Stimulated activated CD4-positive, alpha-beta T cell treated with anti-CD3 and anti-CD28 coated beads, Interleukin-4, amount 100 ng/mL, for 1 hour (primary cell): ENCODE measurements at places on chromosomes 4 and X.
A peak's percentile ranks its signal among the peaks of the same experiment; 100 is the strongest.

DNA sequence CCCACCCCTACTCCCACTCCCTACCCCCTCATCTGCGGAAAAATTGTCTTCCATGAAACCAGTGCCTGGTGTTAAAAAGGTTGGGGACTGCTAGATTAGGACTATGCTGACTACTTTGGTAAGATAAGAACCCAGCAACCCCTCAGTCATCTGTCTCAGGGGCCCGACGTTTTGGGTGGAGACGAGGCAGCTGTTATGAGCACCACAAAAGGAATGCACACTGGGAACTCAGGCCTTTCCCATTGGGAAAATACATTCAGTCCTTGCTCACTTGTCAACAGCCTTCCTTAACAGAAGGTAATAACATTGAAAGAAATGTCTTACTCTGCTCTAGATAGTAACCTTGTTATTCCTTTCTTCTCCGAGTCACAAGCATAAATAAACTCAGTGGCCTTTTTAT is 310.8 kb downstream of the AFF2 start:
- DNase-seq: no peak

GRCh38 chrX:28349888-28350287 is 237.4 kb upstream of the IL1RAPL1 start:
- DNase-seq: no peak

- no peak for DNase-seq
Measured at GRCh38 chrX:10485326-10485725, 135.1 kb downstream of the MID1 start.

- DNase-seq: no peak
Measured at GRCh38 chr4:129968366-129968765, 872.4 kb downstream of the C4orf33 start.

DNA sequence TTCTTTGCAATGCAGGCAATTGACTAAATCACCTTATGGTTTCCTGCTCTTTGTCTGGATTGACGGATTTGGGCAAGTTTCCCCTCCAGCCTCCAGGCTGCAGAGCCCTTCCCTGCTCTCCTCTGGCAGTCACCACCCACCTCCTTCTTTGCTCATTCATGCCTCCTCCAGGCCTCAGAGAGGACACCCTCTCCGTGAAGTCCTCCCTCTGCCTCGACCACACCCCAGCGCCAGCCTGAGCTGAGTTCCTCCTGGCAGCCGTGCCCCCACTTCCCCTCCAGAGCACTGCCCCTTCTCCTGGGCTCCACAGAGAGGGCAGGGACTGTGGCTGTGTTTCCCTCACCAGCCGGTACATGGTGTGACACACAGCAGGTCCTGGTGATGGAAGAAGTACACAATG is 53.7 kb downstream of the DCTD start:
- no peak for DNase-seq

DNA sequence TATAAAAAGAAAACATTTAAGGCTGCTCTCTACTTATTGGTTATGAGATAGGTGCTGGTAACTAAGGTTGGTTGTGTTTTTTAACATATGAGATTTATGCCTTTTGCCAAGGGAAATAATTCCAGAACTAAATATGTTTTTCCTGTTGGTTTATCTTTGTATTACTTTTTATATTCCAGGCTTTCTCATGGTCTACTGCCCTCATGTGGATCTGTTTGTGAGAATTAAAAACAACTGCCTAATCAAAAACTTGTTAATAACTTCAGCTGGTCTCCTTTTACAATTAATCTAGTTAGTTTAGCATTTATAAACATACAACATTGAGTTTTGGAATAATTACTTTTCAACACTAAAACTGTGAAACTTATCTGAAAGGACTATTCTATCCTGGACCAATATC is 1208.3 kb downstream of the ADGRL3 start:
- no peak for DNase-seq

DNA sequence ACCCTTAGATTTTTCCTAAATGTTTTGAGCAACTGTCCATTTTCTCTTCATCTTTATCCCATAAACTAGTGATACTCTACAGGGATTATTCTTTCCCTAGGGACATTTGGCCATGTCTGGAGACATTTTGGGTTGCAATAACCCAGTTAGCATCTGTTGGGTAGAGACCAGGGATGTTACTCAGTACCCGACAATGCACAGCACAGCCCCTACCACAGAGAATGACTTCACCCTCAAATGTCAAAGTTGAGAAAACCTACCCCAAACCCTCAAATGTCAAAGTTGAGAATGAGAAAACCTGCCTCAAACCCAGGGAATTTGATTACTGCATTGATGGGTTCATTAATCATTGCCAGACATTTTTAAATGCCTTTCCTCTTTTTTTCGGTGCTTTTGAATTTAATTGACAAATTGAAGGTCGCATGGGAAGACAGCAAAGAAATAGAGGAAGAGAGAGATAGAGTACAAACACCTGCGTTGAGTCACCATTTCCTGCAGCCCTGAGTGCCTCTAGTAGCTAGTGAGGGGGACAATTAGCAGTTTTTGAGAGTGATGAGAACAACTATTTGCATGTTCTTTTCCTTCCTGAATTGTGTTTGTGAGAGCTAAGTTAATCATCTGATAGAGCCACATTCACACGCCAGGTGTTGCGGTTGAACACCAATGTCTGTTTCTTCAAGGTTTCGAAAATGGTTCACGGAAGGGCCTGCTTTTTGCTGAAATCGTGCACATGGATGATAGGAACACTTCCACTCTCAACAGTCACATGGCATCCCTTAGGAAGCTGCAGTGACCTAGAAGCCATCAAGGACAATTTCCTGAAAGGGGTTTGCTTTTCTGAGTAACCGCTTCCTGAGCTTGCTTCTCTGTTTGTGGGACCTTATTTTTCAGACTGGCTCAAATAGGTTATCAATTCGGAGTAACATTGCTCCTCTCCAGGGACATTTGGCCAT is 203.9 kb upstream of the VCX3A start:
- DNase-seq: no peak

- DNase-seq: no peak
Measured at GRCh38 chr4:182788201-182788600, 129.0 kb downstream of the DCTD start.

DNA sequence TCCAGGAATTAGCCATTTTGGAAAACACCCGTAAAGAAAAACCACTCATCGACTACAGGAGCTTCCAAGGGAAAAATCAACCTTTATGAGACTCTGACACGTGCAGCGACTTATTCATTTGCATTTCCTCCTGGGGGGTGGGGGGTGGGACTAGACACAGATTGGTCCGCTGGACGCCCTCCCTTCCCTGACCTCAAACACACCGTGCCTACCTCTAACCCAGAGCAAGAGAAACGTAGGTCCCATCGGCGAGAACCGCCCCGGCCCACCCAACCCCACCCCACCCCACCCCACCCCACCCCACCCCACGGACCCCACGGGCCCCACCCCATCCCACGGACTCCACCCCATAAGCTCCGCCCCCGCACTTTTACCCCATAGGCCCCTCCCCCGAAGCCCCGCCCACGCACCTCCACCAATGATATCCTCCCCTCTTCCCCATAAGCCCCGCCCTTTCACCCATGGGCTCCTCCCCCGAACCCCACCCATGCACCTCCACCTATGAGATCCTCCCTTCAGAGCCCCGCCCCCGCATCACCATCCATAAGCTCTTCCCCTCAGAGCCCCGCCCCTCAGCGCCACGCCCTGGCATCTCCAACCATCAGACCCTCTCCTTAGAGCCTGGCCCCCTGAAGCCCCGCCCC is 1.1 kb downstream of the GTPBP6 start:
- no peak for DNase-seq

GRCh38 chr4:149166876-149167275 is 648.8 kb downstream of the IQCM start:
- no peak for DNase-seq

DNA sequence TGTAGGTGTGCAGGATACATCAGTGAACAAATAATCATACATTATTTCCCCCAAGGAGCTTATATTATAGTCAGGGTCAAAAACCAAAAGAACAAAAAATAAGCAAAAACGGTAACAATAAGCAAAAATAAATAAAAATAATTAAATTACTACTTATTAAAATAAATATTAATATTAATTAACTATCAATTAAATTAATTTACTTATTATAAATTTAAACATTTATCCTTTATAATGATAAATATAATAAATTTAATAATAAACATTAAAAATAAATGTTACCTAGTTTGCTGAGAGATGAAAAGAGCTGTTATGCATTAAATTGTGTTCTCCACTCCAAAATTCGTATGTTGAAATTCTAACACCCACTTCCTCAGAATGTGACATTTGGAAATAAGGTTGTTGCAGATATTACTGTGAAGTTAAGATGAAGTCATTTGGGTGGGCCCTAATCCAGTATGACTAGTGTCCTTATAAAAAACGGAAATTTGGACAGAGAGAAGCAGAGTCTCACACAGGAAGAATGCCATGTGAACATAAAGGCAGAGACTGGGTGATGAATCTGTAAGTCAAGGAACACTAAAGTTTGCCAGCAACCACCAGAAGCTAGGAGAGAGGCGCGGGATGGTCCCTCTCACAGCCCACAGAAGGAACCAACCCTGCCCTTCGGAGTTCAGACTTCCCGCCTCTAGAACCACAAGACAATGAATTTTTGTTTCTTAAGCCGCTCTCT is 67.2 kb upstream of the IBSP start:
- DNase-seq: no peak

- DNase-seq: no peak
Measured at GRCh38 chr4:73721435-73721834, 18.9 kb upstream of the CXCL8 start.

GRCh38 chr4:764405-765169 is 59.0 kb downstream of the PCGF3 start:
- no peak for DNase-seq

GRCh38 chr4:180840142-180840541 is 1403.1 kb upstream of the TENM3 start:
- no peak for DNase-seq

DNA sequence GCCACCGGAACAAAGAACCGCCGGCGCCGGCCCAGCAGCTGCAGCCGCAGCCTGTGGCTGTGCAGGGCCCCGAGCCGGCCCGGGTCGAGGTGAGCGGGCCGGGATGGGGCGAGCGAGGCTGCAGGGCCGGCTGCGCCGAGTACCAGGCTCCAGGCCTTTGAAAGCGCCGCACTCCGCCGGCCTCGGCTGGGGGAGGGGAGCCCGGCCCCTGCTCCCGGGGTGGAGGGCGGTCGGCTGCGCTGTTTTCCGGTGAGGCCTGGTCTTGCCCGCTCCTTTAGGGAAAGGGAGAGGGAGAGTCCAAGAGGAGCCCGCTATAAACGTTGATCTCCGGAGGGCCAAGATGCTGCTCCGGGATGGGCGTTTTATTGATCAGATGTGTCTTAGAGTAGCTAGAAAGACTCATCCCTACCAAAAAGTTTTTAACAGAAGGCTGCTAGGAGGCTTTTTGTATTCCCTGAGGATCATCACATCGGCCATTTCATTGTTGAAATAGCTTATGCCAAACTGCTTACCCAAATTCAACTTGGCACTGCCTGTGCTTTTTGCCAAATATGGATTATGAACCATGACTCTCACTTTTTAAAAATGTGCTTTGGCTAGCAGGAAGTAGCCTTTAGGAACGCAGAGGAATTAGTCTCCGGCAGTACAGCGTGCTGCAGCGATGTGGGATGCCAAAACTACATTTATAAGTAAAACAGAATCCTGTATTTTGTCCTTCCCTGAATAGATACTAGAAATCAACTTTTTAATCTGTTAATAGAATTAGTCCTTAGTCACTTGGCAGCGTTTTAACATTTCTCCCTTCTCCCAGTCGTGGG is 760 bp downstream of the TMEM165 start:
- peak; percentile 25 for DNase-seq

DNA sequence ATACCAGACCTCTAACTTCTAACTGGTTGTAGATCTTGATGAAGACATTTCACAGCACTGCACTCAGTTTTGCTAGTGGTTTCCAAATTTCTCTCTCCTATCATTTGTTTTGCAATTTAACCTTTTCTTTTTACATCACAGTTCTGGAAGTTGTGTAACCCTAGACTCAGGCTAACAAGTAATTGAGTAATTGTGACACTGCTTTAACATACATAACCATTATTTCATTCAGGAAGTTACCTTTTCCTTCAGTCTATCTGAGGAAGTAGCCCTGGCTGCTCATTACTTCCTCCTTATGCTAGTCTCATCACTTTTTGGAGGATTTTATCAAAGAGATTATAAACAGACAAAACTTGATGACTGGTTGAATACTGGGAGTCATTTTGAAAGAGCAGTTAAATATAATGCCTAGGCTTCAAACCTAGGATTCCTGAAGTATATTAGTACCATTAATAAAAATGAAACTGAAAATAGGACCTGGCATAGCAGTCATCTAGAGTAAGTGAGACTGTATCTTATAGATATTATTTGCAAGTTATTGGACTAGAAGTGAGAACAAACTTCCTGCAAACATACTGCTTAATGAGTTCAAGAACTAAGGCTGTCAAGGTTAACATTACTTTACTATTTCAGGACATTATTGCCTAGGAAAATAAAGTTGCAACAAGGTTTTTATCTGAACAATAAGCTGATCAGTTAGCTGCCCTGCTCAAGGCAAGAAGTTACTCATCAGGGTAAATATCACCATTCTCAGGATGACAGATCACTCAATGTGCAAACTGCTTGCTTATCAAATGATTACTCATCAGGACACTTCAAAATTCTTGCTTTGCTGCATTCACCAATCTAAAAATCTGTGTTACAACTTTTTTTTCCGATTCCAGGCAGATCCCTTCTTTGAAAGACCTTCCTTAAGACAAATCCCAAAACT is 25.6 kb upstream of the TEX13C start:
- no peak for DNase-seq

GRCh38 chr4:43242606-43243005 is 350.1 kb downstream of the GRXCR1 start:
- no peak for DNase-seq

GRCh38 chr4:154528869-154529268 is 21.3 kb downstream of the PLRG1 start:
- DNase-seq: no peak

DNA sequence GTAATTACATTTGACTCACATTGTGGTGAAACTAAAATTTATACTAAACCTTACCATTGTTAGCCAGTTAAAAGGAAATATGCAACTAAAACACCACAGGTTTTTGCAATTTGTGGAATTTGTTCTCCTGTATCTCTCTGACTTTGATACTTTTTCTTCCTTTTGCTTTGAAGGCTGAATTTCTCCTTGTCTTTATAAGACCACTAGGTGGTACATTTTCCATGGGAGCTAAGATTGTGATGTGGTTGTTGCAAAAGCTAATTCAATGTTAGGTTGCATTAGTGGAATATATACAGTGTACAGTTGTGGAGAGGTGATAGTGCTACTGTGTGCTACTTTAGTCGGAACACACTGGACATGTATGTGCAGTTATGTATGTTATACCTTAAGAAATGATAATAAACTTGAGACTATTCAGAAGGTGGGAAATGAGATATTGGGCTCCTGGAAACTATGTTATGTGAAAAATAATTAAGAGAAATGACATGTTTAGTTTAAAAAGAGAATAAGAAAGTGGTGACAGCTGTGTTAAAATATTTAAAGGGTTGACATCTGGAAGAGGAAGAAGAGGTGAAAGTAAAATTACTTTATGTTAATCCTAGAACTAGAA is 70.3 kb downstream of the ARL9 start:
- no peak for DNase-seq

- no peak for DNase-seq
Measured at GRCh38 chr4:1326751-1327525, 20.1 kb upstream of the UVSSA start.

- DNase-seq: no peak
Measured at GRCh38 chr4:1215141-1216075, 33.5 kb downstream of the CTBP1 start.

- DNase-seq: no peak
Measured at GRCh38 chr4:87614292-87614890, 6.1 kb downstream of the DSPP start.
